ENCODE measurements at places on chromosomes 2 and 18. TPM values are rescaled to one million over a fixed set of nuclear protein-coding genes. Genes with fewer than 3 reads are reported as not detected.

AKAIN1 gene
- total RNA-seq, result not detected

SIX3 gene
- not detected for total RNA-seq

GRCh38 chr2:174903264-174903556 lies 102.0 kb downstream of the CHN1 start:
- no peak for DNase-seq

DNA sequence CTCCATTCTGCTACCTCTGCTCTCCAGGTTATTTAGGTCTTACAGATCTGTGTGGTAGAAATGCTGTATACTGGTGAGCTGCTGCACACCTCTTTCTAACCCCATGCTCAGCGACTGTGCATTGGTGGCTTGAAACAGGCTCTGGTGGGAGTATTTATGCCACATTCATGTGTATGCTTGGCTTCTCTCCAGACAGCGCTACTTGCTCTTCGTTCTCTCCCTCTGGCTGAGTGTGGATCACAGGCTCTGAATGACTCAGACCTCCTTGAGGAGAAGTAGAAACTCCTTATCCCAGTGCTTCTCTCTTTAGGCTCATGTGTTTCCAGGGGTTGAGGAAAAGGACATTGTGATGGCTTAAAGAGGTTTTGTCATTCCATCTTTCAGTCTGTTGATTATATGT lies 54.9 kb downstream of the FHOD3 start:
- no peak for DNase-seq

- DNase-seq, result no peak
Observed at GRCh38 chr2:235968155-235968554, 200.0 kb downstream of the GBX2 start.

GRCh38 chr2:211900000-211900399 lies 638.6 kb downstream of the ERBB4 start:
- no peak for DNase-seq

All from activated naive CD4-positive, alpha-beta T cell treated with anti-CD3 and anti-CD28 coated beads for 36 hours (primary cell).